ENCODE measurements at places on chromosomes 7 and 10.

- no peak for DNase-seq
Measured at GRCh38 chr7:73870041-73870492, 9.1 kb downstream of the TMEM270 start.

- DNase-seq: peak; percentile 11
Measured at GRCh38 chr10:58322072-58322834, 12.6 kb upstream of the UBE2D1 start.

- peak; percentile 51 for DNase-seq
Measured at GRCh38 chr7:24965831-24966708, 13.9 kb downstream of the OSBPL3 start.

GRCh38 chr7:150458235-150458634 lies 7.8 kb downstream of the GIMAP8 start:
- DNase-seq: no peak

GRCh38 chr10:33263453-33263852 lies 71.0 kb downstream of the NRP1 start:
- DNase-seq: no peak

GRCh38 chr7:4009211-4010060 lies 672.7 kb upstream of the FOXK1 start:
- DNase-seq: no peak

DNA sequence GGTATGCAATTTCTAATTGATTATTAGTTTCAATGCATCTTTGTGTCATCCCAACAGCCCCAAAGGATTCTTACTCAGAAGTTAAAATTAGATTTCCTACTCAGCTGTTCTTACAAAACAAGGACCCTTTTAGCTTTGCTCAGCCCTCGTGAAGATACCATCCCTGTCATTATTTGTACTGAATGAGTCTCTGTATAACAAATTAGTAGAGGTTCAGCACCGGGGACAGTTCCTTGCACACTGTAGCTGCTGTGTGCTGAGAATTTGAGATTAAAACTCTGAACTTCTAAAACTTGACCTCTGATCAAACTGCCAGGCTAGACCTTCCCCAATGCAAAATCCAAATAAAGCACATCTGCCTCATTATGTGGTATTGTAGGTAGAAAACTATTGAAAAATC lies 299.1 kb downstream of the LHFPL3 start:
- peak; percentile 26 for DNase-seq

- DNase-seq: no peak
Measured at GRCh38 chr7:137633133-137633532, 213.6 kb downstream of the DGKI start.

- DNase-seq: peak; percentile 28
Measured at GRCh38 chr7:22858640-22859561, 36.3 kb upstream of the TOMM7 start.

GRCh38 chr7:22802426-22802825 lies 20.2 kb downstream of the TOMM7 start:
- DNase-seq: no peak

Measured in activated CD4-positive, alpha-beta T cell treated with anti-CD3 and anti-CD28 coated beads for 36 hours (primary cell).